ENCODE measurements at places on chromosomes 5 and 9.

DNA sequence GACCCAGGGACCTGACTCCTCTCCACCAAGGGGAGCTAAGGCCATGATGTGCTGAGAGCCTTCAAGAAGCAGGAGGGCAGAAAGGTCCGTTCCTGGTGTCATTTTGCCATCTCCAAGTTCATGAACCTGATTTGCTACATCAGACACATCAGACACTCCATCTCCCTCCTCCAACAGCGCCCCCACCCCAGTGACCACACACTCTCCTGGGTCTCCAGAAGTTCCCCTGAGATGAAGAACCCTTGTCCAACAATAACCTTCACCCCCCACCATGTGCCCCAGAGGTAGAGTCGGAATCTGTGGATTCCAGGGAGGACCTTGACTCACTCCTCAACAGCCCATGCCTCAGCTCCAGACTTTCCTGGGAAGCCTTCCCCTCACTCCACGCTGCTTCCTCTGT is 242.8 kb downstream of the CDK5RAP2 start:
- DNase-seq: no peak

- no peak for DNase-seq
Observed at GRCh38 chr5:42832060-42832459, 20.4 kb upstream of the SELENOP start.

DNA sequence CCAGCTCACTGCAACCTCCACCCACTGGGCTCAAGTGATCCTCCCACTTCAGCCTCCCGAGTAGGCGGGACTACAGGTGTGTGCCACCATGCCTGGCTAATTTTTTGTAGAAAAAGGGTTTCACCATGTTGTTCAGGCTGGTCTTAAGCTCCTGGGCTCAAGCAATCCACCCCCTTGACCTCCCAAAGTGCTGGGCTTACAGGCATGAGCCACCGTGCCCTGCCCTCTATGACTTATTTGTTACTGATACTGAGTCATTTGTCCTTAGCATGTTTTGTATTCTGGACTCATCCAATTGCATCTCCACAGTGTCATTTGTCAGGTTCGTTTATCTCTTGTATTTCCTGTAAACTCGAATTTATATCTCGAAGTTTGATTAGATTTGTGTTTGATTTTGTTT is 2.7 kb upstream of the ITK start:
- no peak for DNase-seq

DNA sequence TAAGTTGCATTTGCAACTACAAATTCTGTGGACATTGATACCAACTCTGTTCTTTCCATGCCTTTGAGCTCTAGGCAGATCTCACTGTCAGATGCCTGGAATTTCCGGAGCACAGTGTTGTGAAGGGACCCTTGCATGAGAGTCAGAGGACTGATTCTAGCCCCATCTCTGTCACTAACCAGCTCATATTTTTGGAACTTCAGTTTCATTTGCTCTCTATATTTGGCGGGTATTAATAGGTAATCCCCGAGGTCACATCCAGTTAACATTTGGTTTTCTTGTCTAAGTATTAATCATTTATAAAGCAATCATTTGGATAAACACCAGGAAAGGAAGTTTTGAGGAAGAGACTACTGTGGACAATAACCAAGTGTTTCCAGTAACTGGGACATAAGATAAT is 115.7 kb downstream of the MAN2A1 start:
- peak; percentile 13 for DNase-seq

DNA sequence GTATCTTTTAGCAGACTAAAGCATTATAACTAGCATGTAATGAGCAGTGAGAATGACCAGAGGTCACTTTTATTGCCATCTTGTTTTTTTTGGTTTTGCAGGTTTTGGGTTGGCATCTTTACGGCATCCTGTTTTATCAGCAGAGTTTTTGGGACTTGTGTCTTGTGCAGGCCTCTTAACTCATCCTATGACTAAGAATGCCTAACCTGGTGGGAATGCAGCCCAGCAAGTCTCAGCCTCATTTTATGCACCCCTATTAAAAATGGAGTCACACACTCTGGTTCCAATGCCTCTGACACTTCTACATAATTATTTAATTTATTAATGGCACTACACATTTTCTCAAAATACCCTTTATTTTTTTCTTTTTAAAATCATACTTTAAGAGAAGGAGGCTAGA is 726.5 kb upstream of the RIOK2 start:
- peak; percentile 7 for DNase-seq

DNA sequence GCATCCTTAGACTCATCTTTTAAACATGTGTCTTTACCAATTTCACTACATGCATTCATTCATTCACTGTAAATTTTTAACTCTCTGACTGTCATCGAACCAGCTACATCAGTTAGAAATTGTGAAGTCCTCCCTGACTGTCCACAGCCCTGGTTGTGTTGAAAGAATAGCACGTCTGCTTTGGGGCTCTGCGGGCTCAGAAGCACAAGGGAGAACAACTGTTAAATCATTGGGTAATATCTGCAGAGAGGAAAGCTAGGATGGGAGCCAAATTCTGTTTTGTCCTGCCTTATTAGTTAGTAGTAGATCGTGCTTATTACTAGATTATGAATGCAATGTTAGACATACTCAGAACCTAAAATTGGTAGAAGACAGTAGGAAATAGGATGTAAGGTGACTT is 26.3 kb upstream of the FAM120AOS start:
- DNase-seq: no peak

DNA sequence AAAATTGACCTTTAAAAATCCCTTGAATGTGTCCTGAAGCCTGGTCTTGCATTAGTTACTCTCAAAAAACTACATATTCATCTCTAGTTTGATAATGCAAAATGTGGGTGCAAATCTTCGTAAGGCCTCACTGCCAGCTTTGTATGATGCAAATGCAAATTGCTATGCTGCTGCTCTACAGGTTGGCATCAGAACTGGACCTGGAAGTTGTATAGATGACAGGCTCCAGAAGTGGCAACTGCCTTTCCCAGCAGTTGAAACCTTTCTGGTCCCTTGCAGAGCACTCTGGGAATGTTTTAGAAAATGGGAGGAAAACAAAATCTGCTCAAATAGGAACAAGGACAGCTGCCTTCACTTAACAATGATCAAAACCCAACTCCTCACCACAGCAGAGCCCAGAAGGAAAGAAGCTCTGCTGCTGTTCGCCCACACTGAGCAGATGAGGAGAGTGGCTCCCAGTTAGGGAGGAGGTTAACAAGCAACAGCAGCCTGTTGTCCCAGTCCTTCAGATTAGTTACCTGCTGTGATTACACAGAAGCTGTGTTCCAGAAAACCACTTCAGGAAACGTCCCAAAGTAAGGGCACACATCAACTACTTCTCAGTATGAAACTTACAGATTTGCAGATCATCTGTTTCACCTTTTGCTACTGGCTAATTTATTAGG is 93.5 kb downstream of the PLPP1 start:
- DNase-seq: no peak

- no peak for DNase-seq
Observed at GRCh38 chr5:80799041-80799440, 144.3 kb upstream of the DHFR start.

- DNase-seq: no peak
Observed at GRCh38 chr5:108788142-108788541, 40.4 kb downstream of the FER start.

DNA sequence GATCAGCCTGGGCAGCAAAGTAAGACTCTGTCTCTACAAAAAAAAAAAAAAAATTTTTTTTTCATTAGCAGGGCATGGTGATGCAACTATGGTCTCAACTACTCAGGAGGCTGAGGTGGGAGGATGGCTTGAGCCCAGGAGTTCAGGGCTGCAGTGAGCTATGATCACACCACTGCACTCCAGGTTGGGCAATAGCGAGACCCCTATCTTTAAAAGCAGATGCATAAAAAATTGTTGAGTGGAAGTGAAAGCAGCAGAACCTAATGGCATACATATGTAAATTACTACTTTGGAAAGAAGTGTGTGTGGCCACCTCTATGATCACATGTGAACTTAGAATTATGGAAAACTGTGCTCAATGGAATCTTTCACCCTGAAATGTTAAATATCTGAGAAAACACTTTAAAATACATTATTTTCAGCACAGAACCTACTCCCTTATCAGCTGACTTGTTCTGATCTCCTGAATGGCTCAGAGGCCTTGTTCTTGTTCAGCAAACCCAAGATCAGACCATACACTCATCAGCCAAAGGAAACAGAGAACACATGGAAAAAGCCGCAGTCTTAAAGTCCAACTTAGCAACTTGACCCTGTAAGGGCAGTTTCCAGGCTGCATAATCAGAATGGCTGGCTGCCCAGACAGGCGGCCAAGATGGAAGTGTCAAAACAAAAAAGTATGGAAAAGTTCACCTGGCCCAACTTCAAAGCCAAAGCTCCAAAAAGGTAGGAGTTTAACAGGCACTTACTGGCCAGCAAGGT is 56.5 kb downstream of the SIL1 start:
- DNase-seq: peak; percentile 45

Measured in EL (cell line).